Hippocampal formation (tissue), 2 donors: ENCODE measurements at places on chromosomes 1 and 21.

DNA sequence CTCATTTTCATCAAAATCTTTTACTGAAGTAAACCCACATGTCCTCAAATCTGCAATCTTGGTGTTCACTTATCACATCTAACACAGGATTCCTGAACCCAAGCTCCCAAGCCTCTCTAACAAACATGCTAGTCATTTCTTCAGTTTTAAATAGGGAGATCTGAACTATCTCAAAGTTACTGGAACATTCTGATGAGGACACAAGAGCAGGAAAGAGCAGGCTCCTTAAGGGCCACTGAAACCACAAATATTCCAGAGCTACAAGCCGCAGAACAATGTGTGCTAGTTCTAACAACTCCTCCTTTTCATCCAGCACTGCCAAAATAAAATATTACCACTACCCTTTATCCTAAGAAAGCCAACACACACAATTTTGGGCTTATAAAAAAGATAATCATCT, 38.9 kb downstream of the WARS2 start:
- DNase-seq: no peak

DNA sequence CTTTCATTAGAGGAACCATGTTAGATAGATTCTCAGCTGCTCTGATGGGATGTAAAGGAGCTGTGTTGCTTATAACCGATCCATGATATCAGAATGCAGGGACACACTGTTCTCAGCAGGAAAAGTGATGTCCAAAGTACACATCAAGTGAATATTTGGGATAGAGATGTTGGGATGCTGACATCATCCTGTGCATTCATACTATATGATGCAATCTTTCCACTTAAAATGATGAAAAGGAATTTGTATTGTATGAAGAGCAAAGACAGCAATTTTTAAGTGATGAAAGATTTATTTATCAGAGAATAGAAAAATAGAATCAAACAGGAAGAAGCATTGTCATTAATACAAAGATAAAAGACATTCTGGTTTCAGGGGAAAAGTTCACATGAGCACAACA, 110.1 kb downstream of the ERG start:
- no peak for DNase-seq

GRCh38 chr1:21950734-21951133, 13.6 kb upstream of the HSPG2 start:
- no peak for DNase-seq

GRCh38 chr1:2465371-2466269, 10.5 kb upstream of the PLCH2 start:
- no peak for DNase-seq

GRCh38 chr1:230270185-230270558, 156.0 kb downstream of the PGBD5 start:
- no peak for DNase-seq

DNA sequence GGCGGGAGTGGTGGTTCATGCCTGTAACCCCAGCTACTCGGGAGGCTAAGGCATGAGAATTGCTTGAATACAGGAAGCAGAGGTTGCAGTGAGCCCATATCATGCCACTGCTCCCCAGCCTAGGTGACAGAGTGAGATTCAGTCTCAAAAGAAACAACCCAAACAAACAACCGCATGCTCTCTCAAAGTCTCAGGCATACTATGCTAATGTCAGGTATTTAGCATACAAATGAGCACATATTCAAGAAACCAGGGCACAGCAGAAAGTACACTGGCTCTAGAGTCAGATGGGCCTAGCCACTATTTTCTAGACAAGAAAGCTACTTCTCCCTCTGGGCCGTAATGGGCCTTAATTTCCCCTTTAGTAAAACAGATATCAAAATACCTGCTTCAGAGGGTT, 55.0 kb downstream of the ELAVL4 start:
- no peak for DNase-seq

- no peak for DNase-seq
Measured at GRCh38 chr1:160030657-160031364, 979 bp downstream of the PIGM start.

DNA sequence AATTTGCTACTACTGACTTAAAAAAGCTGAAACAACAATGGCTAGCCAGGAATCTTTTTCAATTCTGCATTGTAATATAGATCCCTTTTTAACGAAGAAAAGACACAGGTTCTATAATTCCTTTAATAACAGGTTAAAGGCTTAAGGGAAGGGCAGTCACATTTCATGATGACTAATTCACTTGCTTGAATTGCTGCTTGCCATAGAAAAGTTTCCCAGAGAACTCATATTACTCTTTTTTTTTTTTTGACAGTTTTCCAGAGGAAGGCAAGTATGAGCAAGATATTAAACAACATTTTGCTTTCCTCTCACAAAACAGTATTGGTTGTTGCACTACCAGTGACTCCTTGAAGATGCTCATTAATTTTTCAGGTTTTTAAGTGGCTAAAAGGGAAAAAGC, 60.9 kb downstream of the IL23R start:
- no peak for DNase-seq

DNA sequence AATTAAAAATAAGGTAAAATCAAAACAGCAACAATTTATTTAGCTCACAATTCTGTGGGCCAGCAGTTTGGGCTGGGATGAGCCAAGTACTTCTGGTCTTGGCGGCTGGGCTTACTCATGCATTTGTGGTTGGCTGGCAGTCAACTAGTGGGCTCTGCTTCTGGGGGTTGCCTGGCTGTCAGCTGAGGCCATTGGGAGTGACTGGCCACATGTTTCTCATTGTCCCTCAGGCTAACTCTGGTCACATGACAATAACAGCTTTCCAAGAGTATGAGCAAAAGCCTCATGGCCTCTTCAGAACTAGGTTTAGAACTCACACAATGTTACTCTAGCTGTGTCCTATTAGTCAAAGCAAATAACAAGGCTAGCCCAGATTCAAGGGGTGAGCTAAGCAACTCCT, 15.6 kb upstream of the CHIA start:
- peak; percentile 13 for DNase-seq

DNA sequence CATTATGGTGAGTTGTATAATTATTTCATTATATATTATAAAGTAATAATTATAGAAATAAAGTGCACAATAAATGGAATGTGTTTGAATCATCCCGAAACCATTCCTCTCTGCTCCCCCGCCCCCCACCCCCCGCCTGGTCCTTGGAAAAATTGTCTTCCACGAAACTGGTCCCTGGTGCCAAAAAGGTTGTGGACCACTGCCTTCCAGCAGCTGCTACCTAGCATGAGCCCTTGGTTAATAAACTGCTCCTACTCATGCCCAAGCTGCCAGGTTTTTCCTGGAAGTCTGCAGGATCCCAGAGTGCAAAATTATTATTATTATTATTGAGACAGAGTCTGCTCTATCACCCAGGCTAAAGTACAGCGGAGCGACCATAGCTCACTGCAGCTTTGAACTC, 6.8 kb upstream of the IFNGR2 start:
- DNase-seq: no peak

DNA sequence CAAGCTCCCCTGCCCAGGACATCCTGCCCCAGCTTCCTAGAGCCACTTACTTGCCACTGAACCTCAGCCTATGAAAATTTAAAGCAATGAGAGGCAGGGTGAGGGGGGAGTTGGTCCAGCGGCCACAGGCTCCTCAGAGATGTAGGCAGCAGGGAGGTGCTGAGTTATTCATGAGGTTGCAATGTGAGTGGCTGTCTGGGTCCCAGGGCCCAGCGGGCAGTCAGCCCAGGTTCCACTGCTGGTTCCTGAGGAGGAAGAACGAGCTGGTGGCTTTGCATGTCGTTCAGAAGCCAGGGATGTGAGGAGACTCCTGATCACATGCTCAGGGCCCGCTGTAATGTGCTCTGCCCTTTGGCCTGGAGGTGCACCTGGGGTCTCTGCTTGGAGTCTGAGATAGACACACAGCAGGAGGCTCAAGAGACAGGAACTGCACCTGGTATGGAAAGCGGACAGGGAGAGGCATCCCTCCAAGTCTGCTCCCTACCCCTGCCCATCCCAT, at the start of gene KNCN:
Gene KNCN (minus strand): TSS at position 51 of the 499 bp plus-strand sequence. CDS start 432 bp downstream, outside the sequence.
- no peak for DNase-seq

- no peak for DNase-seq
Measured at GRCh38 chr1:45545553-45546310, 4.9 kb upstream of the AKR1A1 start.

DNA sequence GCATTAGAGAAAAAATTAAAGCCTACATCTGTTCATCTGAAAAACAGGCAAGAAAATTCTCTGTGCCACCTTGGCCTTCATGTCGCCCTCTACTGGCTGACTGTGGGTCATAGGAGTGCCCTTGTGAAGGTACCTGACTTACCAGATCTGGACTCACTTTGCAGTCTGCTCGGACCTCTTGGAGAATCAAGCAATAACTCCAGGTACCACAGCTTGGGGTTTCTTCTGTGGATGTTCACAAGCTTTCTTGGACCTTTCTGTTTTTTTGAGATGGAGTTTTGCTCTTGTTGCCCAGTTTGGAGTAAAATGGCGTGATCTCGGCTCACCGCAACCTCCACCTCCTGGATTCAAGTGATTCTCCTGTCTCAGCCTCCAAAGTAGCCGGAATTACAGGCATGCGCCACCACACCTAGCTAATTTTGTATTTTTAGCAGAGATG, 2.4 kb upstream of the PRAMEF18 start:
- no peak for DNase-seq

DNA sequence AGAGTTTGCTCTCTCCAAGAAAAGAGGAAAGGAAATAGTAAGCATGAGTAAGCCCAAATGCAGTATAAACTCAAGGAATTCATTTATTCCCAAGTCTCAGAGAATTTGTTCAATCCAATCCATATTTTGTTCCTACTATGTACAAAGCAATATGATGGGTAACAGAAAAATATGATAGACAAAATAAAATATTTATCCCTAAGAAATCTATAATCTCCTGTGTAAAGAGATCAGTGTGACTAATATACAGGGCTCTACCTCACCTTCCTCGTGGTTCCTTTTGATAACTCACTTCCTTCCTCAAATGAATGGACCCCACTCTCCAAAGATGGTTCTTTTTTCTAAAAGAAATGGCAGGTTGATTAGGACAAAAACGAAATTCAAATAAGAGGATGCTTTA, 7.6 kb downstream of the CLSPN start:
- DNase-seq: no peak

DNA sequence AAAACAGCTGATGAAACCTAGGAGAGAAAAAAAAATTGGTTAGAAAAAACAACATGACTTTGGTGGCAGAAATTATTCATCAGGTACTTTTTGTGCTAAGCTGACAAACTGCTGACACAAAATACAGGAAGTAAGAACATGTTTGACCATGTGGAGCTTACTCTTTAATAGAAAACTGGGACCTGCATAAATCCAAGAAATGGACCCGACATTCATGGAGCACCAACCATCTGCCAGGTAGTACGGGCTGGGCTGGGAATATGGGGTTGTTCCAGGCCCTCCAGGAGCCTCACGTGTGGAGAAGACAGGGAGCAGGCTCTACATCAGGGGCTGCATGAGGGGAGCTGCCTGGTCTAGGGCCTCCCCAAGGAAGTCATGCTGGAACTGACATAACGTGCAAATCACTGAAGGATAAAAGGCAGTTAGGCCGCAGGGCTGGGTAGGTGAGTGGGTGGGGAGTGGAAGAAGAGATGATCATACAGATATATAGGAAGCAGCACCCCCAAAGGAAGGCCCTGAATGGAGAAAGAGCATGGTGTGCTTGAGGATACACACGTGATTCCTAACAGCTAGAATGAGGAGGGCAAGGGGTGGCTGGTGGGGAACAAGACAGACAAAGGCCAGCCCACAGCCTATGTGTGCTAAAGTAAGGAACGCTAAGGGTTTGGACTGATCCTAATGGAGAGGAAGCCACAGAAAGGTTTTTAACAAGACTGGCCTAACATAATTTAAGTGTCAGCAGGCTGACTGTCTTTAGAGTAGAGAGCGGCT, 26.1 kb downstream of the CD58 start:
- DNase-seq: no peak
